ENCODE measurements at places on chromosomes 2 and 18.

DNA sequence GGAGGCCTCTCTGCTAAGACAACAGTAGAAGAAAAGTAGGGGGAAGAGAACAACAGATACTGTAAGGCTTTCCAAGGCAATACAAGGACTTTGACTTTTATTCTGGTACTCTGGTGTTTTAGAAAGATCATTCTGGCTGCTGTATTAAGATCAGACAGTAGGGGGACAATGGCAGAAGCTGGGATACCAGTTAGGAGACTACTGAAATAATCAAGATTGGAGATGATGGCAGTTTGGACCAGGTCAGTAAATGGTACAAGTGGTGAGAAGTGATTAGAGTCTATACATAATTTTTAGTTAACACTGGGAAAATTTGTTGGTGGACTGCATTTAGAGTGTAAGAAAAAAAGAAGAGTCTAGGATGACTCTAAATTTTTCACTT lies 139.7 kb downstream of the ROCK1 start:
- no peak for DNase-seq

GRCh38 chr2:75410702-75411101 lies 150.0 kb downstream of the EVA1A start:
- DNase-seq = no peak

DNA sequence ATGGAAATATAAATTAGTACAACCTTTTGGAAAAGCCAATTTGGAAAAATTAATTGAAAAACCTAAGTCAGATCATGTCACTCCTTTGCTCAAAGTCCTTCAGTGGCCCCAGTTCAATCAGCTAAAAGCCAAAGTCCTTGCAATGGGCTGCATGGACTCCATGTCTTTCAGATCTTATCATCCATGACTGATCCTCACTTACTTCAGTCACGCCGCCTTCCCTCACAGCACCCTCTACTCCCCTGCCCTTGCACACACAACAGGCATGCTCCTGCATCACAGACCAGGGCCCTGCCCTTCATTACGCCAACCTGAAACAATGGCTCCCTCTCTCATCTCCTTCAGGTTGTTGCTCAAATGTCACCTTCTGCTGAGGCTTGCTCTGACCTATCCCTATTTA lies 15.6 kb downstream of the KANSL3 start:
- no peak for DNase-seq

- no peak for DNase-seq
Observed at GRCh38 chr2:216221811-216222210, 112.7 kb downstream of the XRCC5 start.

- no peak for DNase-seq
Observed at GRCh38 chr2:9673914-9674481, 43.2 kb upstream of the YWHAQ start.

- no peak for DNase-seq
Observed at GRCh38 chr2:171958475-171958874, 36.2 kb downstream of the HAT1 start.

DNA sequence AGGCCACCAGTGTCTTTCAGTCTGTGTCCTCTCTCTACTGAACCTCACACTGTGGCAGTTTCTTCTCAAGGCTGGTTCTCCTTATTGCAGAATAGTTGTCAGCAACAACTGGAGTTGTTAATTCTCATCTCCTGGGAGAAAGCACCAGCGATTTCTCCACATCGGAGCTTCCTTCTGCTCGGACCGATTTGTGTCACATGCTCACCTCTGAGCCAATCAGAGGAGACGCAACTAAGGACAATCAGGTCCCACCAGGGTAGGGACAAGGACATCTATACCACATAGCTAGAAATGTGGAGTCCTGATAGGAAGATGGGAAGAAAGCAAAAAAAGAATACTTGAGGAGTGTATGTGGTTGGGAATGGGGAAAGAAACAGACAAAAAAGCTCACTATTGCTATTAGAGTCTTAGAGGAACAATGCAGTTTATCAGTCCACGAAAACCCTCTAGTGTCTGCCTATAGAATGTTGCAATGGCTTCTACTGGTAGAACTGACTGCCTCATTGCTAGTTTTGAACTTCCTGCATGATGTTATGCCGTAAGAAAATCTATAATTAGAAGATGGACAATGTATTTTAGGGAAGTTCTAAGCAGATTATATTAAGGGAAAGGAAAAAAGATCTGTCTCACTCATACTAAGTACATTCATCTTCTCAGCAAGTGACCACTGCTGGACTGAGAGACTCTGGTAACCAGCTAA lies 169.7 kb downstream of the CDCA7 start:
- no peak for DNase-seq

DNA sequence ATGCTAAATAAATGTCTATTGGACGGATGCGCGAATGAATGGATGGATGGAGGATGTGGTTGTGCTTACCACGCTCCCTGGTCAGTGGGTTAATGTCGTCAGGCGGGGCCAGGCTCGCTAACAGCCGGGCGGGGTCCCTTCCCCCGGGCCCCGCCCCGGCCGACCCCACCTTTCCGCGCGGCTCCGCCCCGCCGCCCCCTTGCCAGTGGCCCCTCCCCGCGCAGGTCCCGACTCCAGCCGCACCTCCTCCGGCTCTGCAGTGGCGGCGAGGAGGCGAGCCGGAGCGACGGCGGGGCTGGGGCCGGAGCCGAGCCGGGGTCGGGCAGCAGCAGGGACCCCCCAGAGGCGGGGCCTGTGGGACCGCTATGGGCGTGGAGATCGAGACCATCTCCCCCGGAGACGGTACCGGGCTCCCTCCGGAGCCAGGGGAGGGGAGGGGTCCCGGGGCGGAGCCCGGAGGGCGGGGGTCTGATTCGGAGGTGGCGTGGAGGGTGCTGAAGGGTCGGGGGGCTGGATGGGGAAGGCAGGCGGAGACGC lies at the start of gene FKBP1B:
Gene FKBP1B, plus strand, starts transcription at position 257 of the 537 bp plus-strand sequence. Its CDS starts 109 bp downstream, at position 366.
- DNase-seq = peak; percentile 94

GRCh38 chr2:228602288-228602687 lies 420.8 kb upstream of the SPHKAP start:
- DNase-seq = no peak

DNA sequence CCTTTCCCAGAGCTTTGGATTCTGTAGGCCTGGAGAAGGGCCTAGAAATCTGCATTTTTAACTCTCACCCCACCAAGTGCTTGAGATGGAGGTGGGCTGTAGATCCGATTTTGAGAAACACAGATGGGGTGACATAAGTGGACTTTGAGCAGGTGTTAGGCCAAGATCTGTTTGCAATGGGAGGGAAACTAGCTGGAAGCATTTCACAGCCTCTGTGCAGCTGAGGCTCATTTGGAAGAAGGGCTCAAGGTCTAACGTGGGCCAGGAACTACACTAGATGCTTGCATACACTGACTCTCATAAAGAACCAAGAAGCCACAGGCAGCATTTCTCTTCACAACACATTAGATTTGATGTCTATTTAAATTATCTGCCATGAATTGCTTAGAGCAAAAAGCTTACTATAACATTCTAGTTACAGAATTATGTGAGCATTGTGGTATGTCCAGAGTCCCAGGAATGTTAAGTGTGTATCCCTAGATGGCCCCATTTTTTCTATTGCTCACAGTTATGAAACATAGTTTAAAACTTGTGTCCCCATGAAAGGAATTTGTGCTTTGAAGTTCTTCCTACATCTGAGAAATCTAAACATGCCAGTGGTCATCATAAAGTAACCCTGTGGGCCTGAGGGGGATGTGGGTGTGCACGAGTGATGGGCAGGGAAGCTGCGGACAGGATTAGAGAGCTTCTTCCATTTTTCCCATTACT lies 77.2 kb downstream of the CD28 start:
- DNase-seq = no peak

GRCh38 chr2:219684721-219685689 lies 57.6 kb downstream of the SLC4A3 start:
- DNase-seq = peak; percentile 65

- DNase-seq = no peak
Observed at GRCh38 chr2:176892676-176893226, 319.8 kb upstream of the HNRNPA3 start.

GRCh38 chr2:27506587-27506986 lies 9.9 kb downstream of the GCKR start:
- DNase-seq = no peak

DNA sequence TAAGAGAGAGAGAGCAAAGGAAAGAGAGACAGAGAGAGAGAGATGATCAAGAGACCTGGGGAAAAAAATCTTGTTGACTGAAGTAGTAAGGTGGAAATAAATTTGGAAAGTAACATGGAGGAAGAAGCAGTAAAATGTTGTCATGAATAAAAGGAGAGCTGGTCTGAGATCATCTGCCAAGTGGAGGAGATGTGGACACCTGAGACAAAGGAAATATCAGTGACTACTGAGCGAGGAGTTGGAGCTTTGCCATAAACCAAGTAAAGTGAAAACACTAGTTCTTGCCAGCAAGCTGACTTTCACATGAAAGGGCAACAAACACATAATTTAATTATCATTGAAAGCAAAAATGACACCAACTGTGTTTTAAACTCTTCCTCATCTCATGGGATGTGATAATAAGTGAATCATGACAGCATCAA lies 49.0 kb upstream of the DSG1 start:
- no peak for DNase-seq

- no peak for DNase-seq
Observed at GRCh38 chr2:10579876-10580514, 109.8 kb downstream of the NOL10 start.

- no peak for DNase-seq
Observed at GRCh38 chr18:2444201-2444875, 127.0 kb downstream of the METTL4 start.

GRCh38 chr2:169131587-169132512 lies 62.5 kb downstream of the DHRS9 start:
- DNase-seq = no peak

GRCh38 chr2:59398081-59398480 lies 1155.4 kb downstream of the BCL11A start:
- DNase-seq = no peak
